NCI-H2081 treated with DMSO at 0.1 percent for 48 hours (cell line): ENCODE measurements at places on chromosomes 1 and 21.

DNA sequence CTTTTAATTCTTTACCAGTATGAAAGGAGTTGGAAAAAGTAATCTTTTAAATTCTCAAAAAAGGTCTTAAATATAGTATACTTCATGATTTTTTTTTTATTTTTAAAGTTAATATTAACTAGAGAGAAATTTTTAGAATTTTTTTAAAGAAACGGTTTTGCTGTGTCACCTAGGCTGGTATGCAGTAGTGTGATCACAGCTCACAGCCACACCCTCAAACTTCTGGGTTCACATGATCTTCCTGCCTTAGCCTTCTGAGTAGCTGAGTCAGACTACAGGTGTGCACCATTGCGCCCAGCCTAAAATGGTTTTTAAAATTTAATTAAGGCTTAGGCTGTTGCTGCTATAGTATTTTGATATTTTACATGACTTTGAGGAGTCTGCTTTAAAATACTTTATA is 52.4 kb downstream of the TLCD4 start:
- no peak for DNase-seq

GRCh38 chr1:66175581-66175980 is 358.4 kb upstream of the SGIP1 start:
- DNase-seq = no peak

GRCh38 chr1:61434276-61434675 is 290.7 kb downstream of the TM2D1 start:
- DNase-seq = no peak

GRCh38 chr1:65174585-65174984 is 26.6 kb downstream of the AK4 start:
- DNase-seq = no peak

GRCh38 chr1:215529111-215529510 is 38.0 kb upstream of the KCTD3 start:
- no peak for DNase-seq

GRCh38 chr1:4510276-4510691 is 144.1 kb upstream of the AJAP1 start:
- no peak for DNase-seq

DNA sequence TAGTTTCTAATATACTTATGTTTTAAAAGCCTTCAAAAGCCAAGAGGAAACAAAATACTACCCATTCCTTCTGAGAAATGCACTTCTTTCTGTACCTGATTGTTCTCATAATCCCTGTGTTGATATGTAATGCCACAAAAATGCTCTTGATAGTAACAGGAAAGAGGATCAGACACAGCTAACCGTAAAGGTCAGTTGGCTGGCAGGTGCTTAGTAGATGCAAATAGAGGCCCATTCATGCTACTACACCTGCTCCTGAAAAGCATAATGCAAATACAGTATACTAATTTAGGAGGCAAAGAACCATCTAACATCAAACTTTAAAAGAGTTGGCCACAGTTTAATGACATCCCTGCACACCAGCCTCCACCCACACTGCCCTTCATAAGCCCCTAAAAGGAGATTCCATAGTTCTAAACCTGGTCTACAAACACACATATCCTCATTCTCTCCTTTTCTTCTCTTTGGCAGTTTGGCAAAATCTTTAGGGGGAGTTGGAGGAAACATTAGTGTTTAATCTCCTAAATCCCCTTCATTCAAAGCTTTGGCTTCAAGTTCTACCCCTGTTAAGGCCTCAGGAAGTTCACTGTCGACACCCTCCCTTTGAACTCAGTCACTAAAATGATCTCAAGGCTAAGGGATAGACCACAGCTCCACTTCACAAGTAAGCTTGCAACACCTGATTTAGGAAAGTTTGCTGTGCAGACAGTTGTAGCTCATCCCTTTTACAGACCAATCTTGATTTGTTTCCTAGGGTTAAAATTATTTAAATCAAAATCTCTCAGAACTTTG is 2.9 kb upstream of the CD46 start:
- peak; percentile 9 for DNase-seq

GRCh38 chr1:116365353-116365780 is 7.7 kb upstream of the ATP1A1 start:
- no peak for DNase-seq

- no peak for DNase-seq
Measured at GRCh38 chr1:183780757-183781156, 24.2 kb upstream of the RGL1 start.

DNA sequence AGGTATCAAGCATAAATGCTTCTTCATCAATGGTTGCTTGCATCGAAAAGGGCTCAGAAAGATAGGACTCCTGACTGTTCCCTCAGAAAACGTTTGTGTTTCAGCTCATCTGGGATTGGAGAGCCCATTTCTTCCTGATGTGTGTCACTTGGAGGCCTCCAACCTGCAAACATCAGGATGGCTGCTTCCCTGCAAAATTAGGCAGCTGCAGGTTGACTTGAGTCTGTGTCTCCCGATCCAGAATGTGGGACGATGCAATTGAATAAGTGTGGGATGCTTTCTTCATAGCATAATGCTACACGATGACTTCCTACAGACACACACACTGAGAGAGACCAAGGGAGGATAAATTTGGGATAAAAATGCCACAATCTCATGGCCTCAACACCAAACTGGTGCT is 42.2 kb downstream of the OLIG1 start:
- DNase-seq = no peak

- no peak for DNase-seq
Measured at GRCh38 chr21:18542081-18542480, 138.5 kb upstream of the TMPRSS15 start.

GRCh38 chr1:7196036-7196911 is 411.0 kb downstream of the CAMTA1 start:
- DNase-seq = no peak

- no peak for DNase-seq
Measured at GRCh38 chr1:239169276-239169675, 217.1 kb upstream of the CHRM3 start.

DNA sequence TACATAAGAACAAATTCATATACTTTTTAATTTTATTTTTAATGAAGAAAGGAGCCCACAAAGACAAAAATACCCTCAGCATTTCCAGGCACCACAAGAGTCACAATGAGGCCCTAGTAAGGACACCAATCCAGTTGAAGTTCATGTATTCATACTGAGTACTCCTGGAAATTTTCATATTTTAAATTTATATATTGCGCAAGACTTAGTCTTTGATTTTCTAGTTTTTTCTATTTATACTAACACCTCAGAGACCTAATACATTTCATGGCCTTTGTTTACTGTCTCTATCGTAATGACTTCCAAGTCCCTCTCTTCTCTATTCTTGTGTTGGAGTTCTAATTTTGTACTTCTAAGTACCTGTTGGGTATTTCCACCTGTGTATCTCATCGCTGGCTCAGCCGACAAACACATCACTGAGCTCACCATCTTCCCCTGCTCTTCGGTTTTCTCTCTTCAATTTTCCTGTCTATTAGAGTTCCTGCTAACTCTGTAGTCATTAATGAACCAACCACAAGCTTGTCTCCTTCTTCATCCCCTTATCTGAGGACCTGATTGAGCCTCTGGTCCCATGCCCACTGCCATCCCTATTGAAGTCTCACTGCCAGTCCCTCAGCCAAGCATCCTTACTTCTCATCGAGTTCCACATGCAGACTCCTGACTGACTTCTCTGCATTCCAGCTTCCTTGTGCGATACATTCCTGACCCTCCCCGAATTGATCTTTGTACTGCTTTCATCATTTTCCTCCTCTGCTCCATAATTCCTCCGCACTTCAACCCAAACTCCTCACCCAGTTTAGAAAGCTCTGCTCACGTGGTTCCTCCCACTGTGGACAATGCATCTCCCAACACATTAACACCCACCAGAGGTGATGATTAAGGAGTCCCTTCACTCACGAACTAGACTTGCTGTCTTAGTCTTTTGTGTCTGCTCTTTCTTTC is 17.3 kb upstream of the IRF2BP2 start:
- DNase-seq = no peak

- DNase-seq = no peak
Measured at GRCh38 chr1:200029822-200030152, 2.3 kb downstream of the NR5A2 start.

DNA sequence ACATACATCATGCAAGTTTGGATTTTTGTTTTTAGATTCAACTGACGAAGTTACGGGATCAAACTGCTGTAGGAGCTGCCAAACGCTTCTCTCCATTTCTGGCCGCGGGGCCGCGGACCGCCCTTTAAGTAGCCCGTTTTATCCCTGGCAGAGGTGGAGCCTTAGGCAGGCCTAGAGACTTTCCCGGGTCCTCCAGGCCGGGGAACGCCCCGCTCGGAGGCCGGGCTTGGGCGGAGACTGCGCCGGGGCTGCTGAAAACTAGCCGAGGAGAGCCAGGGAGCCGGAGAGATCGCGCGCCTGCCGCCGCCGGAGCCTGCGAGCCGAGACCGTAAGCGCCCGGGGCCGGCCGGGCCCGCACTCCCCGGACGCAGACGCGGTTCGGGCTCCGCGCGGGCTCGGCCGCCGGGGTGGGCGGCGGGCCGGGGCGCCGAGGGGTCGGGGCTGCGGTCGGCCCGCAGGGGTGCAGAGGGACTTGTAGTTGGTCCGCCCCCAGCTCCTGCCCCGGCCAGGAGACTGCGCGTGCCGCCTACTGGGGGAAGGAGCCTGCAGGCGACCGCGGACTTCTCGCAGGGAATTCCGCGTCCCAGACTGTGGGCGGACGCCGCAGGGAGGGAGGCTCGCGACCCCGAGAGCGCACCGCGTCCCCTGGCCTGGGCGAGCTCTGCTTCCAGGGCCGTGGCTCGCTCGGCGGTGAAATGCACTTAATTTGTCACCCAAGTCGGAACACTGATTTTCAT is at the start of gene EPHX1:
Gene EPHX1, plus strand, starts transcription at position 283 of the 737 bp plus-strand sequence. CDS start 18,606 bp downstream, outside the sequence.
- peak; percentile 44 for DNase-seq

GRCh38 chr1:30728340-30728739 is 5.0 kb upstream of the MATN1 start:
- DNase-seq = no peak

GRCh38 chr1:63704443-63704842 is 69.4 kb upstream of the ROR1 start:
- no peak for DNase-seq

DNA sequence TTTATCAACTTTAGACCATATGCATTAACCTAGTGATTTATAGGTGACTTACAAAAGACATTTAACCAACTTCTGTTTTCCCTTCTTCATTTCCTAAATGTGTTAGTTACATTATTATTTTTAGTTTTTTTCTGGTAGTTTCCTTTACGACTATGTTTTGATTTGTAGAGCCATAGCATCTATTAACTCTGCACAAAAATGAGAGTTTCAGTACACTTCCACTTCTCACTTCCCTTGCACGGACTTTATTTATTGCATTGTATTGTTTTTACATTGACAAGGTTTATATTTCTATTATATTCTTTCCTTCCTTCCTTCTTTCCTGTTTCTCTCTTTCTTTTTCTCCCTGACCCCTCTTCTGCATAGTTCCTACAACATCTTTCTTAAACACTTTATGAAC is 14.7 kb downstream of the PKN2 start:
- no peak for DNase-seq

DNA sequence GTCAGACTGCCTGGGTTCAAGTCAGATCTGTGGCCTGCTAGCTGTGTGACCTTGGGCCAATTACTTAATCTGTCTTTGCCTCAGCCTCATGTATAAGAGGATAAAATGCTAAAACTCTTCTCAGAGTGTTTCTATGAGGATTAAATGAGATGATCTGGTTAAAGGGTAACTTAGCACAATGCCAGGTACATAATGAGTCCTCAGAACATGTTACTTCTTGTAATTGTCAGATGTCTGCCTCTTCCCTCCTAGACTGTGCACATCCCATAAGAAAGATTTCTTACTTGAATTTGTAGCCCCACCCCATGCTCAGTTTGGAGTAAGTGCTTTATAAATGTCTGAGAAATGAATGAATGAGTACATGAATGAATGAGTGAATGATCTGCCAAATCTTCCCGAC is 34.6 kb upstream of the HIVEP3 start:
- no peak for DNase-seq

DNA sequence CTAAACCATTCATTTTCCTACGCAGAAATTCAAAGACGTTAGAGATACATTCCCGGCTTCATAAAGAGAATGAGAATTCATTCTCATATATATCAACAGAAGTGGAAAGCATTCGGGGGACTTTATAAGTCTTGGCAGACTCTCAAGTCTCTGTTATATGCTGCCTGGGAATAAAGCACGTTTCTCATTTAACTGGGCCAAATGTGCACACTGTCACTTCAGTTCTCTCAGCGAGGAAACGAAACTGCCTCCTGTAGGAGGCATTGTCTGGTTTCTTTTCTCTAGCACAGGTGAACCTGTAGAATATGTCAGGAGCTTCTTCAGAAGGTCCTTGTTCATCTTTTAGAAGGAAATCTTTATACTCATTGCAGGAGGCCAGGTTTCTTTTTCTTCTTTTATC is 367.6 kb downstream of the PTBP2 start:
- no peak for DNase-seq

GRCh38 chr1:32538887-32539583 is at the start of gene ZBTB8A:
TSS of gene ZBTB8A (plus strand) at chr1:32539427. CDS start at chr1:32592932, 53,505 bp downstream.
- DNase-seq = peak; percentile 62

DNA sequence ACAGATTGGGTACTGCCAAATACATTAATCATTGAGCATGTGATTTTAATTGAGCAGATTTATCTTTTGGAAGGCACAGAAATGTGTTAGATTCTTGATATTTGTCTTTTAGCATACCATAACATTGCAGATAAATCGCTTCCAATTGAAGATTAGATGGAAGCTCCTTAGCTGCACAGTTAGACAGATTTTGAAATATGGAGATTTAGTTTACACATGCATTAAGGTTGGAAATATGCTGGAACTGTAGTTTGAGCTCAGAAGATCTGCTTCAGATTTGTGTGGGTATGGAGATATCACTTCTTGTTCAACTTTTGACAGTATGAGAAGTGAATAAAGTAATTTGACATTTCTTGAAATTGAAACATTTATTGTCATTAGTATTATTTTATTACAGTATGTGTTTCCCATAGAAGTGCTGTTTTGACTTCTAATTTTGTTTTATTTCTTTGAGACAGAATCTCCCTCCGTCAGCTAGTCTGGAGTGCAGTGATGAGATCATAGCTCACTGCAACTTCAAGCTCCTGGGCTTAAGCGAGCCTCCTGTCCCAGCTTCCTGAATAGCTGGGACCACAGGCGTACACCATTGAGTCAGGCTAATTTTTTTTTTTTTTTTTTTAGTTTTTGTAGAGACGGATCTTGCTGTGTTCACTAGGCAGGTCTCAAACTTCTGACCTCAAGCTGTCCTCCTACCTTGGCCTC is 29.1 kb downstream of the THRAP3 start:
- DNase-seq = no peak

GRCh38 chr1:234715252-234716014 is 105.5 kb upstream of the IRF2BP2 start:
- no peak for DNase-seq

DNA sequence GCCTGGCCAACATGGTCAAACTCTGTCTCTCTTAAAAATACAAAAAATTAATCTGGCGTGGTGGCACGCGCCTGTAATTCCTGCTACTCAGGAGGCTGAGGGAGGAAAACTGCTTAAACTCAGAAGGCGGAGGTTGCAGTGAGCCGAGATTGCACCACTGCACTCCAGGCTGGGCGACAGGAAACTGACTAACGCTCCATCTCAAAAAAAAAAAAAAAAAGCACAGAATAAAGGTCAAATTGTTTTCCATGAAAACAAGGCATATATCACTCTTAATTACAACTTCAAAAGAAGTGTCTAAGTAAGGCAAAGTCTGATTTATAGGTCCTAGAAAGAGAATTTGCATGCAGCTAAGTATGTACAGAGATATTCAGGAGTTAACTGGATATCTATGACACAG is 25.6 kb downstream of the EYA3 start:
- DNase-seq = no peak
